ENCODE measurements at places on chromosomes 4 and X.

GRCh38 chr4:4775493-4776004, 83.9 kb upstream of the MSX1 start:
- DNase-seq = no peak

- DNase-seq = no peak
Observed at GRCh38 chr4:137226221-137226620, 306.1 kb downstream of the PCDH18 start.

GRCh38 chr4:175559526-175559925, 252.5 kb downstream of the GPM6A start:
- DNase-seq = no peak

GRCh38 chrX:54415534-54416350, 24.5 kb upstream of the TSR2 start:
- DNase-seq = no peak

- no peak for DNase-seq
Observed at GRCh38 chr4:113524096-113524495, 237.4 kb downstream of the CAMK2D start.

DNA sequence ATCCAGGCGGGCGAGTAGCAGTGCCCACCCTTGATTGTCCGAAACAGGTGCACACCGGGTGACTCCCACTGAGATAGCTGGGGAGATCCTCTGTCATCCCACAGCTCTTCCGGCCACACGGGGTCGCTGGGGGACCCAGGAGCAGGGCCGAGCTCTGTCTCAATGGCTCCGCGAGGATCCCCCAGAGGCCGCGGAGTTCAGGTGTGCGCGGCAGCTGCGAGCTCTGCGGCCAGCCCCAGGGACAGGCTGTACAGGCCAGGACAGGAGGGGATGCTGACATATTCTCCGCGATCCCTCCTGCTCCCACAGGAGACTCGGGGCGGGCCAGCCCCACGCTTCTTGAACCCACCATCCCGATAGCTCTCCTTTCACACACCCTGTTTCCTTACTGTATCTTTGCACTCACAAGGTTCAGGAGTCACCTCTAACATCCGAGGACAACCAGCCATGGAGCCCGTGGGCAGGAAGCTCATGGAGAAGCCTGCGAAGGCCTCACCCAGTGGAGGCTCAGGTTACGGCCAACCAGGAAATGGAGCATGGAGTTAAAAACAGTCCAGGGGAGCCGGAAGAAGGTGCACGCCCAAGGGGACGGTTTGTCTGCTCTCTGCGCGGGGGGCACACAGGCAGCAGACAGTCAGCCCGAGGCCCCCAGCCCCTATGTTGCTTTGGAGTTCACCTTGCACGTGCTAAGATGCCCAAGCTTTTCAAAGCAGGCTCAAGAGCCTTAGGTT, 77.9 kb upstream of the AMELX start:
- DNase-seq = no peak

- no peak for DNase-seq
Observed at GRCh38 chr4:56267558-56267957, 119.7 kb downstream of the AASDH start.

- no peak for DNase-seq
Observed at GRCh38 chr4:34850968-34851367, 1393.3 kb downstream of the ARAP2 start.

GRCh38 chrX:102672856-102673255, 21.6 kb downstream of the GPRASP1 start:
- no peak for DNase-seq

DNA sequence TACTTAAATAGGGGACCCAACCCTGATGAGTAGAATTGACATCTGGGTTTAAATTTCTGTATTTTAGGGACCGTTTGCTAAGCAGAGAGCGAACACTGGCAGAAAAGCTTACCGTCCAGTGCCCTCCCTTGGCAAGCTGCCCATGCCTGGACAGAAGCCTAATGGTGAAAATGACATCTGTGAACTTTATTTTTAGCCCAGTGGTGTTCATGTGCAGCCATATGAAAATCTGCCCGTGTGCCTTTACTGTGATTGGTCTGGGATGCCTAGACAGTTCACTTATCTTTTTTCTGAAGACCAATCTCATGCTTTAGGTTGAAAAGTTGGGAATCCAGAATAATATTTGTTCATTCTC, 1.1 kb downstream of the STBD1 start:
- DNase-seq = peak; percentile 87

DNA sequence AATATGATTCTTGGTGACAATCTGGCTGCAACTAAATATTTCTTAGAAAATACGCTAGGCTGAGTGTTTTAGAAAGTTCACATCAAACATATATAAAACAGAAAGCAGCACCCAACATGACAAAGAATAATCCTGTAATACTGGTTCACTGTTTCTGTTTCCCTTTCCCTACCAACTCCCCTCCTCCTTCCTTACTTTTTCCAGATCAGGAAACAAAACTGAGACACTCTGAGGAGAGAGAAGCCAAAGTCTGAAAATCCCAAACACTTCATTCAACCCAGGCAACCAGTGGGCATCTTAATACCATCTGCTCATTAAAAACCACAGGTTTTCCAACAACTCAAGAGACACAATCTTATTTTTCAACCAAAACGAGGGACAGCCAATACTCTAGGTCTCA, 160.4 kb upstream of the MAP3K15 start:
- no peak for DNase-seq

GRCh38 chr4:1964443-1964842, 44.3 kb downstream of the NELFA start:
- no peak for DNase-seq

DNA sequence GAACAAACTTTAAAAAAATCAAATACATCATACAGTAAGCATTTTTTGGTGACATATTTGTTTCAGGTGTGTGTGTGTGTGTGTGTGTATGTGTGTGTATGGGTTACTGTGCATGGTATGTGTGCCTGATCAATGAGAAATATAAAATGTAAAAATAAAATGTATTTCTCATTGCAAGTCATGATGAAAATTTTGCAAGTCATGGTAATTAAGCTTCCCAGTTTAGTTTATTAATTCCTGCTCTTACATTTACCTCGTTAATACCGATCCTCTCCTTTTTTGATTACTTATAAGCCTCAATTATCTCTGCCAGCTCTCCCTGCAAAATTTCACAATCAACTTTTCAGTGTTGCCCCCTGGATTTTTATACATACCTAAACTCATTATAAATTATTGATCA, 114.6 kb upstream of the ADGRL3 start:
- no peak for DNase-seq

DNA sequence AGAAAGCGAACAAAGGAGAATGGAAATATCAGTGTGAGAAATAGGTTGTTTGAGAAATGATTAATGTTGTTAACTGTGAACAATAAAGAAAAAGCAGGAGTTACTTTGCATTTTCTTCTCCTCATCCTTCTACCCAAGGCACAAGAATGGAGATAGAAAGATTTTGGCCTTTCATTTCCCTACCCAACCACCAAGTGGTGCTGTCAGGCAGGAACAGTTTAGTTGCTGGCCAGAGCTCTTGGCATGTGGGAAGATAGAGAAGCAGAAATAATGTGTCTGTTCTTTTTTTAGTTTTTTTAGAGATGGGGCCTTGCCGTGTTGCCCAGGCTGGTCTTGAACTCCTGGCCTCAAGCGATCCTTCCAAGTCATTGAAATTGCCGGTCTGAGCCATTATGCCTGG, 12.8 kb downstream of the HOPX start:
- no peak for DNase-seq

GRCh38 chrX:46703980-46704379, 54.9 kb downstream of the SLC9A7 start:
- no peak for DNase-seq

- no peak for DNase-seq
Observed at GRCh38 chr4:104879367-104879766, 267.3 kb upstream of the TET2 start.

DNA sequence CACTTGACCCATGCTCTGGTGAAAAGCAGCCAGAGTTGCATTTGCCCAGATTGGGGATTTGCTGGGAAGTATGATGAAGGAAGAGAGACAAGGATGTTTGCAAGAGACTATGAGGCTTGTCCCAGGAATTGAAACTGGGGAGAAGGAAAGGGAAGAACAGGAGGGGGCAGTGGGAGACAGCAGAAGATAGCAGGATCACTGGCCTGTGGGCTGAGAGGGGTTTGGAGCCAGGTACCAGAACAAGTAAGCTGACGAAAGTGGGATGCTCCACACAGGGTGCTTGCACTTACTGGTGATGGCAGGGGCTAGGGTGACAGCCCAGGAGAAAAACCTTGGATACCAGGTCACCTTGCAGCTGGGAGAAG, 3.4 kb upstream of the LETM1 start:
- DNase-seq = no peak

DNA sequence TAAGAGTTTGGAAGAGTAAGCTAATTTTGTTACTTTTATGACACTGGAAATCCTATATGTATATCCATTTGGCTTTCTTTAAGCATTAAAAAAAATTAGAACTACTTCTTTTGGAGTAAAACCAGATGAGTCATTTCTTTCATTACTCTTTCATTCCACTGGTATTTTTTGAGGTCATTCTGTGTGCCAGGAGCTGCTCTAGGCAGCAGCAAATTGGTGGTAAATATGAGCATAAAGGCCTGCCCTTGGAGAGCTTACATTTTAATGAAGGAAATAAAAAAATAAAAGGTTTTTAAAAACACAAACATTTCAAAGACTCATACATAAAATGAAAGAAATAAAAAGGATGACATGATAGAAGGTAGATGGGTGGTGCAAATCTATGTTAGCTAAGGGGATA, 37.4 kb downstream of the MID1 start:
- DNase-seq = no peak

GRCh38 chr4:152805071-152805650, 25.4 kb downstream of the ARFIP1 start:
- no peak for DNase-seq

GRCh38 chr4:147594107-147594506, 23.1 kb upstream of the TMEM184C start:
- no peak for DNase-seq

- DNase-seq = peak; percentile 82
Observed at GRCh38 chrX:45769761-45770582, 569.3 kb upstream of the DIPK2B start.

GRCh38 chr4:75195111-75195510, 262.2 kb downstream of the PARM1 start:
- no peak for DNase-seq

DNA sequence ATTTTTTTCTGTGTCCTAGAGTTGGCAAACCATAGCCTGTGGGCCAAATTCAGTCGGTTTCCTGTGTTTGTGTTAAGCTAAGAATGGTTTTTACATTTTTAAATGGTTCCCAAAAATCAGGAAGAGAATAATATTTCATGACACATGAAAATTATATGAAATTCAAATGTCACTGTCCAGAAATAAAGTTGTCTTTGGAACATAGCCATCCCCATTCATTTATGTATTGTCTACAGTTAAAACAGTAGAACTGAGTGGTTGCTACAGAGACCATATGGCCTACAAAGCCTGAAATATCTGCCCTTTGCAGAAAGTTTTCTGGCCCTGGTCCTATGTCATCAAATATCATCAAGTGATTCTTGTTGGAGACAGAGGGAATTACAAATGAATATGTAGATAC, 15.5 kb downstream of the FRMPD4 start:
- no peak for DNase-seq

GRCh38 chr4:159142241-159142640, 39.4 kb downstream of the RAPGEF2 start:
- peak; percentile 84 for DNase-seq

DNA sequence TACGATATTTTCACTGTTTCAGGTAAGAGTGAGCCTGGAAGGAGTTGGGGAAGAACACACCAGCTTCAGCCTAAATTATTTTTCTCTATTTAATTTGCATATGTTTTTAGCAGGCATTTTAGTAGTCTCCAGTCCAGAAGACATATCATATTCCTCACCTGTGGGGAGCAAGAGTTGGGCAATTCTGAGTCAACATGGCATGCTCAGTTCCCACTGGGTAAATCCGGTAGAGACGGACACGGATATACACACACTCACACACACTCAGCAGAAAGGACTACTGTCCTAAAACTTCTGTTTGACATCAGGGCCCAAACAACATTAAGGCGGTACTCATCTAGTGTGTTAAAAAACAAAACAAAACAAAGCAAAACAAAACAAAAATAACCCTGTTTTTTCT, 4.9 kb upstream of the BEX4 start:
- no peak for DNase-seq

DNA sequence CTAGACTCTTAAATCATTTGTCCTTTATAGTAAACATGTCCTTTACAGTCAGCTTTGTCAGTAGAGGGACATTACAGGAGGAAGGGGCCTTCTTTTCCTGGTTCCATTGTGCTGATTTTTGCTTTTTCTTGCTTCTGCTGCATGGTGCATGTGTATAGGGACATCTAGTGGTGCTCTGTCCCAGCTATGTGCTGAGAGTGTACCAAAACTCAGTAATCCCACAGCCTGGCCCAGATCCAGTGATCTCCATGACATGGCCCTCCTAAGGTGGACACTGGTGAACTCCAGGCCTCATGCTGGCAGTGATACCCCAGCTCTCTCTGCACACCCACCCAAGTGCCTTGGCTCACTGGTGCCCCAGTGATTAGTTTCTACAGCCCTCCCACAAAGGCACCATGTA, 45.2 kb downstream of the MAGEB17 start:
- no peak for DNase-seq

DNA sequence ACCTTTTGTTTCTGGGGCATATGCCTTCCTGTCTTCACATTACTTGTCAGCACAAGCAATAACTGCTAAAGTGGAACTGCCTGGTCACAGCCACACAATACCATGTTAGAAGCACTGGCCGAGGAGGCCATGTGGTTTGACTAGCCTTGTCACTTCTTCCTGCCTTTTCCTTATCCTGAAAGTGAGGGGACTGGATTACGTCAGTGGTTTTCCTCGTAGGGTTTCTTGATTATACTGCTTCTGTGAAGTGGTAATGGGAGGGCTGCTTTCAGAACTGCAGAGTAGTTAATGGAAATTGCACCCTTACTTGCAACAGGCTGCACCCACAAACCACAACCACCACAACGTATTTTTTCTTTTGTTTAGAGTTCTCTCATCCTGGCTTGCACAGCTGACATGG, 26.6 kb downstream of the ZRSR2 start:
- peak; percentile 74 for DNase-seq
